ENCODE measurements at places on chromosomes 11 and 22. TPM values are rescaled to one million over a fixed set of nuclear protein-coding genes. Genes with fewer than 3 reads are reported as not detected.

Gene CTSF
- 6.6 TPM for polyA plus RNA-seq

DNA sequence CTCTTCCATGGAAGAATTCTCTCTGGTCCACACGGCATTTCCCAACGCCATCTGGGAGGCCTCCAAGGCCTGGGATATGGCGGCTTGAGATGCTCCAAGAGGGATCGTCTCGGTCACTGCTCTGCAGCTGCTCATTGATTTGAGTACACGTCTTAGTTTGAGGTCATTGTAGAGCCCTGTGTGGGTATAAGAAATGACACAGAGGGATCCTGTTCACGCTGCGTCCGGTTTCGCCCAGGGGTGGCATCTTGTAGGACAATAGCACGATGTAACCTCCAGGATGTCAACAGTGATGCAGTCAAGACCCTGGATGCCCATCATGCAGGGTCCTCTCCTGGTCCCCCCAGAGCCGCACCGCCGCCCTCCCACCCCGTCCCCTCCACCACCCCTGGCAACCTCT lies 564.6 kb downstream of the BRD1 start:
- no peaks in the 10 kb centered on the region for H3K36me3 ChIP-seq
- no peak overlapping the region for H3K27ac ChIP-seq
- H3K4me3 ChIP-seq, result no peak overlapping the region
- DNase-seq, result no peak
- H3K4me1 ChIP-seq, result no peaks in the 10 kb centered on the region
- peaks cover 9% of the 10 kb centered on the region for H3K27me3 ChIP-seq

DNA sequence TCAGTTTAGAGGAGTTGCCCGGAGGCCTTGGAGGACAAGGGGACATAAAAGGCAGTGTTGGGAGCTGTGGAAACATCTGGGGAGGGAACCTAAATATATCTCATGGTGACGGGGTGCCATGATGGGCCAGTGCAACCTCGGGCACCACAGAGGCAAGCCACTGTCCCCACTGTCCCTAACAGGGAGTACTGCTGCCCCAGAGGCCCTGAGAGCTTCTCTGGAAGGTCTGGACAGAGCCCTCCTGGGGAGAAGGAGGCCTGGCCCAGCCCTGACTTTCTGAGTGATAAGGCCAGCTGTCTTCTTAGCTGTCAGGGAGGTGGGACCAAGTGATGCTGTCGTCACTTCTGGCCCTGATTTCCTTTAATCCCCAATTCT lies 5.5 kb upstream of the P2RY6 start:
- no peak overlapping the region for H3K27ac ChIP-seq
- no peak overlapping the region for H3K4me3 ChIP-seq
- H3K36me3 ChIP-seq, result no peaks in the 10 kb centered on the region
- no peak for DNase-seq
- peaks cover 5% of the 10 kb centered on the region for H3K27me3 ChIP-seq
- no peaks in the 10 kb centered on the region for H3K4me1 ChIP-seq

GRCh38 chr22:48044487-48045060 lies 1282.1 kb downstream of the TBC1D22A start:
- H3K4me3 ChIP-seq, result no peak overlapping the region
- no peaks in the 10 kb centered on the region for H3K4me1 ChIP-seq
- no peak for DNase-seq
- no peak overlapping the region for H3K27ac ChIP-seq
- H3K36me3 ChIP-seq, result no peaks in the 10 kb centered on the region

DNA sequence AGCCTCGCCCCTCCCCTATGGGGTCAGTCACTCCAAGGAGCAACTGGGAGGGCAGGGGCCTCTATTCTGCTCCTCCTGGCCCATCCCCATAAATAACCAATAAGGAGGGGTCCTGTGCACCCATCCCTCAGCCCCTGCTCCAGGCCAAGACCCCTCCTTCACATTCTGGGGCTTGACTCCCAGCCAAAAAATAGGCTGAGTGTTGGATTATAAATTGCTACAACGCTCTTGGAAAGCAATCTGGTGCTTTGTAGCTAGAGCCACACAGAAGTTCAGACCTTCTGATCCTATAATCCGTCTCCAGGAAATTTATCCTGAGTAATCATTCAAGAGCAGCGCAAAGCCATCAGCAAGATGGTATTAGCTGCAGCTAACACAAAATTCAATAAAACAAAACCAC lies 42.5 kb downstream of the ABCC8 start:
- H3K27ac ChIP-seq, result no peak overlapping the region
- peaks cover 12% of the 10 kb centered on the region for H3K4me1 ChIP-seq
- no peak overlapping the region for H3K4me3 ChIP-seq

- DNase-seq, result peak; percentile 47
- no peak overlapping the region for H3K27ac ChIP-seq
- peaks cover 18% of the 10 kb centered on the region for H3K4me1 ChIP-seq
- H3K27me3 ChIP-seq, result no peaks in the 10 kb centered on the region
- no peak overlapping the region for H3K4me3 ChIP-seq
- H3K36me3 ChIP-seq, result no peaks in the 10 kb centered on the region
Measured at GRCh38 chr11:115391598-115391997, 112.6 kb downstream of the CADM1 start.

DNA sequence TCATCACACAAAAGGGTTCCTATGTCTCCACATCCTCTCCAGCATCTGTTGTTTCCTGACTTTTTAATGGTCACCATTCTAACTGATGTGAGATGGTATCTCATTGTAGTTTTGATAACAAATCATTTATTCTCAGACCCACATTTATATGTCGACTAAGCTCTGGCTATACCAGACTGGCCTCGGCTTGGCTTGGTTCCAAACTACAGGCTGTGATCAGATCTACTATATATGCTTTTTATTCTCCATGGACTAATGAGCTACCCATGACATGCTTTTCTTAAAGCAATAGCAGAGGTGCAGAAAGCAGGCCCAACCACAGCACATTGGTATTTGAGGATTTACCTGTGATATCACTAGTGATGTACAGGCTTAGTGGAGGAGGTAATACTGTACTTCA lies 139.8 kb upstream of the PGR start:
- DNase-seq, result no peak
- H3K27me3 ChIP-seq, result no peaks in the 10 kb centered on the region
- H3K4me3 ChIP-seq, result no peak overlapping the region
- H3K36me3 ChIP-seq, result no peaks in the 10 kb centered on the region
- H3K27ac ChIP-seq, result no peak overlapping the region
- no peaks in the 10 kb centered on the region for H3K4me1 ChIP-seq

Gene OR9G1
- polyA plus RNA-seq, result not detected

GRCh38 chr22:48581796-48582469 lies 1245.7 kb downstream of the BRD1 start:
- DNase-seq, result no peak
- peaks cover 8% of the 10 kb centered on the region for H3K27me3 ChIP-seq
- no peaks in the 10 kb centered on the region for H3K36me3 ChIP-seq
- no peak overlapping the region for H3K4me3 ChIP-seq

- H3K4me3 ChIP-seq, result no peak overlapping the region
- DNase-seq, result no peak
- no peaks in the 10 kb centered on the region for H3K36me3 ChIP-seq
- no peak overlapping the region for H3K27ac ChIP-seq
Measured at GRCh38 chr22:23068096-23068831, 2.1 kb upstream of the GNAZ start.

Gene LRRC10B
- polyA plus RNA-seq, result 9.3 TPM

- H3K4me3 ChIP-seq, result no peak overlapping the region
- H3K36me3 ChIP-seq, result no peaks in the 10 kb centered on the region
- no peaks in the 10 kb centered on the region for H3K27me3 ChIP-seq
- H3K4me1 ChIP-seq, result peaks cover 4% of the 10 kb centered on the region
- DNase-seq, result no peak
- peak overlapping the region; percentile 15 for H3K27ac ChIP-seq
Measured at GRCh38 chr11:67439321-67440228, 2.1 kb upstream of the PTPRCAP start.

Gene CHRDL2
- 5.3 TPM for polyA plus RNA-seq

DNA sequence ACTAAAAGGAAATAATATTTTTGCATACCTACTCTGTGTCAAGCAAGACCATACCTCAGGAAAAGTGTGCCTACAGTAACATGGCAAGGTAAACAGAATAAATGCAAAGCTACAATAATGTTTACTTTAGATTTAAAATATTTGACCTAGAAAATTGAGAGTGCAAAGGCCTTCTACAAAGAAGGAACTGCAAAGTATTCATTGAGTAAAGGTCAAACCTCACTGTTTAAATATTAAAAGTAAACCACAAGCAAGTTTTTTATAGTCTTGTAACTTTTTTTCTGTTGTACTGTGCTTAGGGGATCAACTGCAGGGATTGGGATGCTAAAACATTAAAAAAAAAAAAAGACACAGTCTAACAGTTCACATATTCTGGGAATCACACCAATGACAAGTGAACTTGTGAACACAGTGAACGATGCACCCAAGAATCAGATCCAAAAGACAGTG lies 48.8 kb downstream of the CWF19L2 start:
- H3K27ac ChIP-seq, result no peak overlapping the region
- peaks cover 8% of the 10 kb centered on the region for H3K36me3 ChIP-seq
- no peaks in the 10 kb centered on the region for H3K4me1 ChIP-seq

Gene PLAAT4
- 163 TPM for polyA plus RNA-seq

Gene GAS2L1
- polyA plus RNA-seq, result 11.8 TPM

GRCh38 chr11:76568621-76569020 lies 101.9 kb downstream of the LRRC32 start:
- no peak for DNase-seq
- no peaks in the 10 kb centered on the region for H3K27me3 ChIP-seq
- H3K36me3 ChIP-seq, result no peaks in the 10 kb centered on the region
- H3K4me3 ChIP-seq, result no peak overlapping the region
- H3K27ac ChIP-seq, result no peak overlapping the region

Gene RAG2
- not detected for polyA plus RNA-seq

Gene RRP7A
- 10.2 TPM for polyA plus RNA-seq

DNA sequence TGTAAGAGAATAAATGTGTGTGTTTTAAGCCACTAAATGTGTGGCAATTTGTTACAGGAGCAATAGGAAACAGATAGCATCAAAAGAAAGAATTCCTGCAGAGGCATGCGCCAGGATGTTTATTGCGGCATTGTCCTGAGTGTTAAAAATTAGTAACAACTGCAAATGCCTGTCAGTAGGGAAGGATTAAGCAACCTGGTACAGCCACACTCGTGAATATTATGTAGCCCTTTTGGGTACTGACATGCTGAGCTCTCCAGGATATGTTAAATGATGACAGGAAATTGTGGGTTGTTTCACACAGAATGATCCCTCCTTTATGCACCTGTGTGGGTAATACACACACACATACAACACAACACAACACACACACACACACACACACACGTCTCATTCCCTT lies 69.7 kb upstream of the MYOD1 start:
- H3K36me3 ChIP-seq, result no peaks in the 10 kb centered on the region
- H3K4me3 ChIP-seq, result no peak overlapping the region
- H3K27ac ChIP-seq, result no peak overlapping the region
- DNase-seq, result no peak
- no peaks in the 10 kb centered on the region for H3K4me1 ChIP-seq
- H3K27me3 ChIP-seq, result peaks cover 5% of the 10 kb centered on the region

DNA sequence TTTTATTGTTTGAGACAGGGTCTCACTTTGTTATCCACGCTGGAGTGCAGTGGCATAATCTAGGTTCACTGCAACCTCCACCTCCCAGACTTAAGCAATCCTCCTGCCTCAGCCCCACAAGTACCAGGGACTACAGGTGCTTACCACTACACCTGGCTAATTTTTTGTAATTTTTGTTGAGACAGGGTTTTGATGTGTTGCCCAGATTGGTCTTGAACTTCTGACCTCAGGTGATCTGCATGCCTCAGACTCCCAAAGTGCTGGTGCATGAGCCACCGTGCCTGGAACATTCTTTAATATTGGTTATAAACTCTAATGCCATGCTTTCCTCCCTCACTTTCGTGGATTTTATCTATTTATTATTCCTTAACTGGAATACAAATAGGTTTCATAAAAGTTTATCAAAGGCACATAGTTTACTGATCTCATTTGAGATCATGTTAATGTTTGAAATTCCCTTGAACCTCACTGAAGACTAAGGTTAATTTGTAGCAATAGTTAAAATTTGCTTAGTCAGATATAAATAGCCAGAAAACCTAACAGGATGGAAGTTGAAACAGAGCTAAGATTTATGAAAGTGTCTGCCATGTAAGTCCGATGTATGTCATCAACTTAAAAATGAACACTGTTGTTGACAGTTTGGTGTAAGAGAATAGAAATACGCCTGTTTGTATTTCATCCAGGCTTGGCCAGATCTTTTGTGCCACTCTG lies 27.6 kb downstream of the KDM2A start:
- no peaks in the 10 kb centered on the region for H3K27me3 ChIP-seq
- no peak overlapping the region for H3K27ac ChIP-seq
- H3K4me3 ChIP-seq, result no peak overlapping the region
- no peak for DNase-seq

Gene MAPK8IP2
- polyA plus RNA-seq, result 0.91 TPM

Gene E2F8
- polyA plus RNA-seq, result 0.39 TPM

GRCh38 chr22:39278040-39278439 lies 33.3 kb upstream of the PDGFB start:
- no peaks in the 10 kb centered on the region for H3K27me3 ChIP-seq
- peak overlapping the region; percentile 35 for H3K27ac ChIP-seq
- H3K4me1 ChIP-seq, result no peaks in the 10 kb centered on the region
- no peak overlapping the region for H3K4me3 ChIP-seq
- no peak for DNase-seq

Gene NLRP10
- not detected for polyA plus RNA-seq

GRCh38 chr11:11267312-11267711 lies 85.7 kb downstream of the CSNK2A3 start:
- no peak for DNase-seq
- no peak overlapping the region for H3K27ac ChIP-seq
- no peaks in the 10 kb centered on the region for H3K36me3 ChIP-seq
- H3K4me1 ChIP-seq, result no peaks in the 10 kb centered on the region

DNA sequence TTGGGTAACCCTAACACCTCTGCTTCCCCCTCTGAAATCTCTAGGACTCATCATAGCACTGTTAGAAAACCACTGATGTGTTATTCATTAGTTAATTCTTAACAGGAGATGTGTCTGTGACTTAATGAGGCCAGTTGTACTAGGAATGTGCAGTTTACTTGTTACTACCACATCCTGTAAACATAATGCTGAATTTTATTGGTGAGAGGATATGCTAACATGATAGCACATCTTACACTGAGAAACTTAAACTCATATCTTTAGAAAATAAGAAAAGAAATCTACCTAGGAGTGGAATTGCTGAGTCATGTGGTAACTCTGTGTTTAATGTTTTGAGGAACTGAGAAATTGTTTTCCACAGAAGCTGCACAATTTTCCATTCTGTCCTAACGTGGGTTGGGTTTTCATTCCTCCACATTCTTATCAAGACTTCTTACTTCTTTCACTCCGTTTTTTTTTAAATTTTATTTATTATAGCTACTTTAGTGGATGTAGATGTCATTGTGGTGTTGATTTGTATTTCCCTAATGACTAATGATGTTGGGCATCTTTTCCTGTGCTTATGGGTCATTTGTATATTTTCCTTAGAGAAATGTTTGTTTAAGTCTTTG lies 33.7 kb downstream of the RNF121 start:
- H3K36me3 ChIP-seq, result peaks cover 12% of the 10 kb centered on the region
- no peak overlapping the region for H3K27ac ChIP-seq
- no peaks in the 10 kb centered on the region for H3K4me1 ChIP-seq
- no peak overlapping the region for H3K4me3 ChIP-seq

GRCh38 chr22:47031628-47031915 lies 269.1 kb downstream of the TBC1D22A start:
- no peak overlapping the region for H3K27ac ChIP-seq
- no peak overlapping the region for H3K4me3 ChIP-seq
- no peaks in the 10 kb centered on the region for H3K36me3 ChIP-seq
- no peaks in the 10 kb centered on the region for H3K27me3 ChIP-seq
- DNase-seq, result no peak

All from lung (tissue), 17 donors.